ENCODE measurements at places on chromosomes 5 and 9.

DNA sequence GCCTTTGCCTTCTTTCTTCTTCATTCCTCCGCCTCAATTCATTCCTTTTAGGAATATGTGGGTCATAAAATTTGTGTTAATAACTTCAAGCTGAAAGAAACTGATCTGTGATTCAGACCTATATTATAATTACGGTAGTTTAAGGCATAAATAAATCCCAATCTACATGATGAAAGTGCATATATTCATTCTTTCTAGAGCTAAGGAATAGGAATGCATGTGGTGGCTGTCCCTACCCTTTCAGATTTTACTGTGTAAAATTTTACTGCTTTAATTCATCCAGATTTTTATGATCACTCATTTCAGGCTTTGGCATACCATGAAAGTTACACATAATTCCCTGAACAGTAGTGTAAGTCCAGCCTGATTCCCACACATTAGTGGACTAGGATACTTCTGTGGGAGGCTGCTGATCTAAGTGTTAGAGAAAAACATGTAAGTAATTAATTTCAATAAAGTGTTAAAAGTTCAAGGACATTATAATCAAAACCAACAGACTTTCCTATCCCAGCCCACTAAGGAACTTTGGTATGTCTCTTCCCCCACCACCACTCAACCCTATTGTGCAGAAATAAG, 83.1 kb downstream of the HINT1 start:
- no peak for DNase-seq

DNA sequence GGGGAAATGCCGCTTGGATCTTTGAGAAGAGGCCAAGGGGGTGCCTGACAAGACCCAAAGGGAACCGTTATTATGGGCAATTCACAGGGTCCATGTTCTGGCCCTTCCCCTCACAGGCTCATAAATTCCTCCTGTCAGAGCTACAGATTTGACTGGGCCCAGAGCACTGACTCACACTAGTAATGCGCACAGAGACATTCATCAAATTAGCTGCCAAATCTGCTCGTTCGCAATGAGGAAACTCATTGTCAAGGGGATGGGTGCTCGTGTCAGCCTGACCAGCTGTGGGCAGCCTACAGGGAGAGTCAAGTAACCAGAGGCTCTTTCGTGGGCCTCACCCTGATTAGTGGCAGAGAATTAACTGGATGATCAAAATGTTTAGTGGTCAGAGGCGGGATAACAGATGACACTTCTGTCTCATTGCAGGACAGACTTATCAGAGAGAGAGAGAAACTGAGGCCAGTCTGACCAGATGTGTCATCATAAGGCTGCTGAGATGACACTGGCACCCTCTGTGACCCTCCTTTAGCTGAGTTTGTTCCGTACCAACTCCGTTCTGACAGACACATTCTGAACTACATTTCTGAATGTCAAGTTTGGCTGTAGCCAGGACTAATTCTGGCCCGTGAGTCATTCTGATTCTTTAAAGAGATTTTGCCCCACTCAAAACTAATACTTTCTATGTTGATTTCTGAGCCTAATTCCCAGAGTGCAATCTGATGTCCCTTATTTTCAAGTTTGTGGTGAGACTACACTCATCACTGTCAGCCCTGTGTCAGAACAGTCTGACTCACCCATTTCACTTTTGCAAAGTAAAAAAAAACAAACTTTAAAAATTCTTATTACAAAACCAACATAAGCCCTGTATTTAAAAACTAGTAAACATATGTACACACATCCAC, 377.1 kb downstream of the ACTL7B start:
- DNase-seq, result no peak

- no peak for DNase-seq
Observed at GRCh38 chr5:174755106-174755505, 30.7 kb downstream of the MSX2 start.

- no peak for DNase-seq
Observed at GRCh38 chr5:16754601-16755000, 137.8 kb upstream of the RETREG1 start.

DNA sequence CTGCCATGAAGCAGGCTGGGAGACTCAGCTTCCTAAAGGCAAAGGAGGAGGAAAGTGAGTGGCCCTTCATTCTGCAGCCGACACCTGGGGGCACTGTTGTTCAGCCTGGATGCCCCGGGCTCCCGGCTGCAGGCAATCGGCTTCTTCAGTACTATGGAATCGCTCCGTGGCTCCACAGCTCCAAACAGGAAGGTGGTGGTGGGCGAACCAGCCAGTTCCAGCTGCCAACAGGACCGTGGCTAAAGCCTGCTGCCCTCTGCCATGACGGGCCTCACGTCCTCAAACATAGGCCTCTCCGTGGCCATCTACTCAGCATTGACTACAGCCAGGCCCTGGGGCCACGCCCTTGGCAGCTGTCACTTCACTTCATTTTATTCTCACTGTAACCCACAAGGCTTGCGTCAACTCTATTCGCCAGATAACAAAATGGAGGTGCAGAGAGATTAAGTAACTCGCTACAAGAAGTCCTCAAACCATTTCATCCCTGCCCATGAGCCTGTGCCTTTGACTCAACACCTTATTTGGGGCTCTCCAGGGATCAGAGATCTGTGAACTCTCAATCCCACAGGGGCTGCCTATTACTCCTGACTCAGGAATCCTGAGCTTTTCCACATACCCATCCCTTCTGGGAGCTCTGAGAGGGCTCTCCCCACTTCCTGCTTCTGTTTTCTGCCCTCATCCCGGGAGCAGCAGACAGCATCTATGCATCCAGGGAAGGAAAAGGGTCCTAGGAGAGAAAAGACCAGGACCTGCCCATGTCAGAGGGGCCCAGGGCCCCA, 38.0 kb downstream of the PAX5 start:
- no peak for DNase-seq

DNA sequence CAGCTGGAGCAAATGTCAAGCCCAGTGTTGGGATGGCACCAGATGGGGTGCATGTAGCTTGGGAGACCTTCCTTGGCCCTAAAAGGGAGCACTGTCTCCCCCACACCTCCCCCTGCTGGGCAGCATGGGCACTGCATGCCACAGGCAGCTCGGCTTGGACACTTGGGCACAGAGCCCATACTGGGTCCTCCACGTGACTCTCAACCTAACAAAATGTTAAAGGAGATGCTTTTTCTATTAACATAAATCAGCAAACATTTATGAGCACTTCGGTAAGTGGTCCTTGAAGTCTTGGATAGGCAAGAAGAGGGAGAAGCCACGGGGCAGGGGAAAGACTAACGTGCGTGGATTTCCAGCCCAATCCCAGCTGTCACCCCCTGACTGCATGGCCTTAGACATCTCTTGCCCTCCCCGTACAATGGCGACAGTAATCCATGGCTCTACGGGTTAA, 23.9 kb upstream of the MAPK9 start:
- no peak for DNase-seq

DNA sequence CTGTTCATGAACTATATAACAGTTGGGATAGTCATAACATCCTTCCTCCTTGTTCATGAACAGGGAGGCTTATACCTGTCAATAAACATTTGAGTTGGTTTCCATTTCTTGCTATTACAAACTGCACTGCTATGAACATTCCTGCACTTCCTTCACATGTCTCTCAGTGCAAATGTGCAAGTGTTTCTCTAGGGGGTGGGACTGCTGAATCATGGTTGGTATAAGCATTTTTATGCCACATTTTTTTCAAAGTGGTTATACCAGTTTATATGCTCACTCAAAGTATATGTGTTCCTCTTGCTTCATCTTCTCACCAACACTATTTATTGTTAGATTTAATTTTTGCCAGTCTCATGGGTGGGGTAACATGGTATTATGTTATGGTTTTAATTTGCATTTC, 25.8 kb upstream of the TPD52L3 start:
- no peak for DNase-seq

DNA sequence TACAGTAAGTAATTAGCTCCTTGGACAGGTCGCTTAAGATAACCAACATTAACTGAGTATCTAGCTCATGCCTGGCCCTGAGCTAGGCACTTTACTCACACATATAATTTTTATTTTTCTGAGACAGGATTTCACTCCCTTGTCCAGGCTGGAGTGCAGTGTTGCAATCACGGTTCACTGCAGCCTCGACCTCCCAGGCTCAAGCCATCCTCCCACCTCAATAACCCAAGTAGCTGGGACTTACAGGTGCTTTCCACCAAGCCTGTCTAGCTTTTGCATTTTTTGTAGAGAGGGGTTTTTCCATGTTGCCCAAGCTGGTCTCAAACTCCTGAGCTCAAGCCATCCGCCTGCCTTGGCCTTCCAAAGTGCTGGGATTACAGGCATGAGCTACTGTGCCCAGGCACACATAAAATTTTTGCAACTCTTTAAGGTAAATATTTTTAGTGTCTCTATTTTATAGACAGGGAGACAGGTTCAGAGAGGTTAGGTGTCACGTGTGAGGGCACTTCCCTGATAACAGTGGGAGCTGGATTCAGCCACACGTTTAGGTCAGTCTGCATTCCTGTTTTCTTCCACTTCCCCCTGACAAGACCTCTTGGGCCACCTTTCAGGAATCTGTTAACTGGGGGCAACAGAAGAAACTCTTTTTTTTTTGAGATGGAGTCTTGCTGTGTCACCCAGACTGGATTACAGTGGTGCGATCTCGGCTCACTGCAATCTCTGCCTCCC, 18.2 kb downstream of the HBEGF start:
- no peak for DNase-seq

DNA sequence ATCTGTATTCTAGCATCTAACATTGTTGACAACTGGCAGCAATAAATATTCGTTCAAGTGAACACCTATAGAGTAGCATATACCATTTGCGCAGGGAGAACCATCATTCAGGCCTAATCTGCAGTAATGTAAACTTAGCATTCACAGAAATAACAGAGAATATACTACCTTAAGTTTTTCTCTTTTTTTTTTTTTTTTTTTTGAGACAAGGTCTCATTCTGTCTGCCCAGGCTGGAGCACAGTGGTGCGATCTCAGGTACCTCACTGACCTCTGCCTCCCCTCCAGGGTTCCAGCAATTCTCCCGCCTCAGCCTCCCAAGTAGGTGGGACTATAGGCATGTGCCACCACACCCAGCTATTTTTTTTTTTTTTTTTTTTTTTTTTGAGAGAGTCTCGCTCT, 12.1 kb downstream of the UBAP2 start:
- DNase-seq, result no peak

GRCh38 chr5:143434261-143435209, 31.0 kb upstream of the NR3C1 start:
- no peak for DNase-seq
